Calu3 (cell line): ENCODE measurements at places on chromosomes 5 and 9. TPM values are rescaled to one million over a fixed set of nuclear protein-coding genes. Genes with fewer than 3 reads are reported as not detected.
A peak's percentile ranks its signal among the peaks of the same experiment; 100 is the strongest.

Gene CFAP90
- total RNA-seq, result not detected in 2 replicates

Gene ACTBL2
- 0.42 and 0.45 TPM in 2 replicates for total RNA-seq

Gene PTPDC1
- total RNA-seq, result 7.6 and 8.2 TPM in 2 replicates

Gene ZDHHC11
- 53.7 and 60.8 TPM in 2 replicates for total RNA-seq

Gene DAB2IP
- 56.3 and 59.0 TPM in 2 replicates for total RNA-seq

Gene RAD17
- 16.9 and 17.7 TPM in 2 replicates for total RNA-seq

GRCh38 chr9:12723409-12724028, 30.3 kb downstream of the TYRP1 start:
- no peak for DNase-seq
- peak overlapping the region; percentile 2 for H3K4me3 ChIP-seq
- H3K4me1 ChIP-seq, result peaks cover 25% of the 10 kb centered on the region
- H3K27ac ChIP-seq, result peak overlapping the region; percentile 40
- H3K27me3 ChIP-seq, result no peaks in the 10 kb centered on the region

GRCh38 chr5:163497315-163497714, 8.1 kb upstream of the MAT2B start:
- no peaks in the 10 kb centered on the region for H3K27me3 ChIP-seq
- H3K27ac ChIP-seq, result no peak overlapping the region
- H3K4me3 ChIP-seq, result no peak overlapping the region
- no peaks in the 10 kb centered on the region for H3K36me3 ChIP-seq

DNA sequence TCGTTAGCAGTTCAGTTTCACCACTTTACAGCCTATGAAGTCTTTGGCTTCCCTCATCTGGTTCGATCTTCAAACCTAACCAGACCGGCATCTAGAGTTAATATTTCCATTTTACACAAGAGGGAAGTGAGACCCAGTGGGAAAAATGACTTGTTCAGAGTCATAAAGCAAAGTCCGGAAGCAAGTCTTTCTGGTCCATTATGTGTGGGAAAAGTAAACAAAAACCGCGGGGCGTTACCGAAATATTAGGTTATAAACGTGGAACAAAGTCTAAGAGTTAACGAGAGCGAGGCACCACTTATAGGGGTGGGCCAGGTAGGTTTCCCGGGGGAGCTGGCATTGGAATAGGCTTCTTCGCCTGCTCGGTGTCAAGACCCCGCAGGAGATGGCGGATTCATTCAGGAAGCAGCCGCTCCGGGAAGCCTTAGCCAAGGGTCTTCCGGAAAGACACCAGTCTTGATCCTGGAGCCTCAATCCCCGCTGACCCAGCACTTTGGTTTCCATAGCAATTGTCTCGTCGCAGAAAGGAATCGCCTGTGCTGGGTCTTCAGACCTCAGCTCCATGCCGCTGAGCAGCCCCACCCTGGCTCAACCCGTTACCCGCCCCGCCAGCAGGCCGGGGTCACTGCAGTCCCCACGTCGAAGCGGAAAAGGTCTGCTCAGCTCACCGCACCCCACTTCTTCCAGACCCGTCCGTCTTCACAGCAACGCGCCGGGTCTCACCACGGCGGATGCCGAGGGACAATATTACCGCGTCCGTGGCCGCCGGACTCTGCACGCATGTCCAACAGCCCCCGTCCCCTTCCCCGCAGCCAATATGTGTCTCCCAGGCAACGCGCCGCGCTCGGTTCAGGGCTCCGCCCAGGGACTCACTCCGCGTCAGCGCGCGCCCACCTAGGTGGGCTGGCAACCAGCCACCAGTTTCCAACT, at the start of gene C5orf52:
Gene C5orf52, plus strand, starts transcription at position 872 of the 930 bp plus-strand sequence. CDS start 82 bp downstream, outside the sequence.
- peaks cover 15% of the 10 kb centered on the region for H3K27me3 ChIP-seq
- peak within 1 kb of the TSS; percentile 84 for H3K4me3 ChIP-seq
- DNase-seq, result peak; percentile 19
- peaks cover 33% of the 10 kb centered on the region for H3K4me1 ChIP-seq

GRCh38 chr9:5388026-5388819, 48.5 kb upstream of the RLN1 start:
- DNase-seq, result no peak
- no peaks in the 10 kb centered on the region for H3K27me3 ChIP-seq
- peaks cover 5% of the 10 kb centered on the region for H3K4me1 ChIP-seq
- H3K27ac ChIP-seq, result no peak overlapping the region
- no peaks in the 10 kb centered on the region for H3K36me3 ChIP-seq
- H3K4me3 ChIP-seq, result no peak overlapping the region

DNA sequence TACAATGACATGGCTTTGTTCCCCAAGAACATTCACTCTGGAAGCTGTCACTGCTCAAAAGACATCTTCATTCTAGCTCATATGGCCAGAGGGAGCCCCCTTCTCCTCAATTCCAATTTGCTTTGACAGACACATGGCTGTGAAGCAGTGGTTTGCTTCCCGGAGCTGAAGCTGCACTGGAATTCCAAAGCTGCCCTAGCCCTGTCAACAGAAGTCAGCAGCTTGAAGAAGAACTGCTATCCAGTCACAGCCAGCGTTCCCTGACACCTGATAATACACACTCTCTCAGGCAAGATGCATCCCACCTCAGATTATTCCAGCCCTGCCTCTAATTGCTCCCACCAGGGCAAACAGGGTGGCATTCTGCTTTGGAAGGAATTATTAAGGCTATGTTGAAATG, 93.7 kb downstream of the SEMA5A start:
- no peaks in the 10 kb centered on the region for H3K27me3 ChIP-seq
- H3K27ac ChIP-seq, result no peak overlapping the region
- no peak overlapping the region for H3K4me3 ChIP-seq

- no peaks in the 10 kb centered on the region for H3K4me1 ChIP-seq
- H3K27ac ChIP-seq, result no peak overlapping the region
- DNase-seq, result no peak
- H3K36me3 ChIP-seq, result no peaks in the 10 kb centered on the region
- H3K4me3 ChIP-seq, result no peak overlapping the region
Measured at GRCh38 chr5:36570301-36571095, 35.9 kb upstream of the SLC1A3 start.

- DNase-seq, result no peak
- no peaks in the 10 kb centered on the region for H3K27me3 ChIP-seq
- H3K4me1 ChIP-seq, result no peaks in the 10 kb centered on the region
- H3K4me3 ChIP-seq, result no peak overlapping the region
- no peaks in the 10 kb centered on the region for H3K36me3 ChIP-seq
Measured at GRCh38 chr9:123852403-123852802, 77.5 kb downstream of the DENND1A start.

DNA sequence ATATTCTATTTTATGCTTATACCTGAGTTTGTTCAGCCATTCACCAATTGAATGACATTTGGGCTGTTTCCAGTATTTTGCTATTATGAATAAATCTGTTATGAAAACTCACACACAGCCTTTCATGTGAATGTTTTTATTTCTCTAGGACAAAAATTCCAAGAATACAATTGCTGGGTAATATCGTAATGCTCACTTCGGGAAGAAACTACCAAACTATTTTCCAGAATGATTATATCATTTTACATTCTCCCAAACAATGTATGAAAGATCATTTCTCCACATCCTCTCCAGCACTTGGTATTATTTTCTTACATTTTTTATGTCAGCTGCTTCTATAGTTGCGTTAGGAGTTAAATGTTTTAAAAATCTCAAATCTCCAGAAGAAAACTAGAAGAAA, 58.3 kb upstream of the LHFPL2 start:
- DNase-seq, result no peak
- H3K4me1 ChIP-seq, result peaks cover 26% of the 10 kb centered on the region
- H3K27ac ChIP-seq, result peak overlapping the region; percentile 16
- no peaks in the 10 kb centered on the region for H3K27me3 ChIP-seq

GRCh38 chr5:154049636-154050035, 10.9 kb downstream of the MFAP3 start:
- H3K27me3 ChIP-seq, result no peaks in the 10 kb centered on the region
- DNase-seq, result no peak
- H3K4me3 ChIP-seq, result no peak overlapping the region
- H3K36me3 ChIP-seq, result no peaks in the 10 kb centered on the region
- no peak overlapping the region for H3K27ac ChIP-seq

GRCh38 chr9:96726946-96727345, 50.9 kb downstream of the ZNF510 start:
- no peak for DNase-seq
- H3K27me3 ChIP-seq, result peaks cover 12% of the 10 kb centered on the region
- no peaks in the 10 kb centered on the region for H3K4me1 ChIP-seq
- no peak overlapping the region for H3K4me3 ChIP-seq
- H3K27ac ChIP-seq, result no peak overlapping the region

GRCh38 chr5:77970891-77971290, 194.8 kb upstream of the TBCA start:
- no peaks in the 10 kb centered on the region for H3K4me1 ChIP-seq
- peaks cover 56% of the 10 kb centered on the region for H3K27me3 ChIP-seq
- no peak overlapping the region for H3K27ac ChIP-seq
- DNase-seq, result no peak
- no peak overlapping the region for H3K4me3 ChIP-seq

GRCh38 chr5:56075361-56075760, 80.6 kb upstream of the IL6ST start:
- no peaks in the 10 kb centered on the region for H3K36me3 ChIP-seq
- H3K27ac ChIP-seq, result no peak overlapping the region
- no peak for DNase-seq
- no peak overlapping the region for H3K4me3 ChIP-seq
- no peaks in the 10 kb centered on the region for H3K27me3 ChIP-seq

DNA sequence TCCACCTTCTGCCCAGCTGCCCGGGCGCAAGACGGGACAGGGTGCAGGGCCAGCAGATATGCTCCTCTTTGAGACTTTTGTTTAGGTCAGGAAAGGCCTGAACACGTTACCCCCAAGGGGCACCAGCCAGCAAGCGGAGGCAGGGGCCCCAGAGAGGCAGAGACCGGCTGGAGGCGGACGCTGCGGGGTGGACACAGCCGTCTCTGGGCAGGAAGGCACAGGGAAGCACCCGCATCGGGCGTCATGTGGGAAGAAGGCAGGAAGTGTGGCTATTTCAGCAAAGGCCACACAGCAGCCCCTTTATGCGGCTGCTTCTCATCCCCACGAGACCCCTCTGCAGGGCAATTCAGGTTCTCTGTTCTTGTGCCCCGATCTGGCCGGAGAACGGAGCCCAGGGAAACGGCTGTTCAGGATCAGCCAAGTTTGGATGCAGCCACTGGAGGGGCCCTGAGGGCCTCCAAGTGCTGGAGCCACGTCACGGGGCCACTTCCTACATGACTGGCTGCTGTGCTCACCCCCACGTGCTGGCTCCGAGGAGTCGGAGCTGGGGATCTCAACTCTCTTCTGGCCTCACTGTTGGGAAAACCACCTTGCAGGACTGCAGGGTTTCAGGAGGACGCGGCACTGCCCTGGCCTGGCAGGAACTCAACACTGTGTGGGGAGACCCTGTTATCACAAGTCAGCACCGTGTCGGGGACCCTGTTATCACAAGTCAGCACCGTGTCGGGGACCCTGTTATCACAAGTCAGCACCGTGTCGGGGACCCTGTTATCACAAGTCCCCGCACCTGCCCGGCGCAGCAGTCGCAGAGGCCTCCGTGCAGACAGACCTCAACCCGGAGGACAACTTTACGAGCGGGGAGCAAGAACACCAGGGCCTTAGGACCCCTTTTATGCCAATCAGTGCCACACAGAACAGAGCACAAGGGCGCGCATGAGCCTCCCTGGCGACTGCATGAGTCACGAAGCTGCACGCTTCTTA, 44.4 kb downstream of the SLC12A7 start:
- peaks cover 31% of the 10 kb centered on the region for H3K36me3 ChIP-seq
- H3K4me1 ChIP-seq, result no peaks in the 10 kb centered on the region
- no peak overlapping the region for H3K4me3 ChIP-seq
- no peak overlapping the region for H3K27ac ChIP-seq
- H3K27me3 ChIP-seq, result no peaks in the 10 kb centered on the region

- H3K4me3 ChIP-seq, result no peak overlapping the region
- no peak overlapping the region for H3K27ac ChIP-seq
- DNase-seq, result no peak
Measured at GRCh38 chr9:128860937-128861336, 20.8 kb downstream of the KYAT1 start.

GRCh38 chr9:94108584-94108983, 24.3 kb downstream of the PTPDC1 start:
- H3K4me3 ChIP-seq, result no peak overlapping the region
- H3K4me1 ChIP-seq, result no peaks in the 10 kb centered on the region
- no peaks in the 10 kb centered on the region for H3K36me3 ChIP-seq
- H3K27ac ChIP-seq, result no peak overlapping the region
- DNase-seq, result no peak

DNA sequence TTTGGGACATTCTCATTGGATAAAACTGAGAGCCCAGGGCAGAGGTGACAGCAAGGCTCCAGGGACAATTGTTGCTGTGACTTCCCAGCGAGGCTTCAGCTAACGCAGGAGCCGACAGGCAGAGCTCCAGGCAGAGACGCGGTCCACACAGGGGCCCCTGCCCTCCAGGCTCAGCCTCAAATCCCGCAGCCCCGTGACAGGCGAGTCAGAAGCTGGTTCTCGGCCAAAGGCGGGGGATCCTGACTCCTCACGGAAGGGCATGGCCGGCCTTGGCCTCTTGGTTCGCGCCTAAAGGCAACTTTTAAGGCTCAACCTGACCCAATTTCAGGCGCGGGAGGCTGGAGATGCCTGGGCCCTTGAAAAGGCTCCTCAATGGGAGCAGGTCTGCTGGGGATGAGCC, 21.3 kb downstream of the SLC12A7 start:
- no peak overlapping the region for H3K27ac ChIP-seq
- no peak overlapping the region for H3K4me3 ChIP-seq
- H3K27me3 ChIP-seq, result no peaks in the 10 kb centered on the region
- H3K4me1 ChIP-seq, result no peaks in the 10 kb centered on the region
- no peak for DNase-seq

DNA sequence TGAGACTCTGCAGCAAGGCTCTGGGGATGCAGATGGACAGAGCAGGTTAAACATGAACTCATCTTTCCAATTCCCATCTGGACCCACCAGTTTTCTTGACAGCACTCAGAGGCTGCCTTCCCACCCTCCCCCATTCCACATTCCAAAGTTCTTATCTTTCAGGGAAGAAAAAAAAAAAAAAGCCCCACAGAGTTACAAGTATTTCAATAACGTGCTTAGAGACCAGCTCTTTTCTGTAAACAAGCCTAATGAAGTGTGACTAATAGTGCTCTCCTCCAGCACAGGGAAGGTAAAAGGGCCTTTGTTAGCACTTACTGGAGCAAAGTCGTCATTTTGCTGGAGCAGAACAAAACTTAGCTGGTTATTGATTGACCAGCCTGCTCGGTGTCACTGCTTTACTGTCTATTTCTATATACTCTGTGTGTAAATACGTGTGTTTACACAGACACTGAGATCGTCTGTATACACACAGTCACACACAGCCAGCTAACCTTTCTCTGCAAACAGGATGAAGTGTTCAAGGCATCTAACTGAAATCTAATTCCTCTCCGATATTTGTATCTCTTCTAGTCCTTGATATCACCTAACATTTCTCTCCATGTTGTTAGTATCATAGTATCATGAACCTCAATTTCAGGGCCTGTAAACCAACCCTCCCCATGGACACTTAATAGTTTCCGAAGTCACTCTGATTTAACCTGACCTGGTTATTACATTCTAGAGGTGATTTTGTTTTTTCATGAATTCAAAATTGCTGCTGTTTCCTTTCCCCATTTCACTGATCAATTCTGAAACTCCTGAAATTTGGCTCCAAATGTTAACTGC, 84.9 kb downstream of the ZNF608 start:
- no peaks in the 10 kb centered on the region for H3K27me3 ChIP-seq
- H3K4me3 ChIP-seq, result peak overlapping the region; percentile 69
- peaks cover 58% of the 10 kb centered on the region for H3K4me1 ChIP-seq
- H3K36me3 ChIP-seq, result peaks cover 11% of the 10 kb centered on the region
- peak; percentile 78 for DNase-seq
- peak overlapping the region; percentile 98 for H3K27ac ChIP-seq
